ENCODE measurements at places on chromosomes 2 and 18. TPM values are rescaled to one million over a fixed set of nuclear protein-coding genes. Genes with fewer than 3 reads are reported as not detected.
A peak's percentile ranks its signal among the peaks of the same experiment; 100 is the strongest.

The SP140L gene
- total RNA-seq = 4.9 TPM

The OTX1 gene
- total RNA-seq = not detected

The CCDC148 gene
- 0.66 TPM for total RNA-seq

The DSG4 gene
- not detected for total RNA-seq

The GRB14 gene
- 2.8 TPM for total RNA-seq

The IL36B gene
- not detected for total RNA-seq

The LONRF2 gene
- total RNA-seq = 7.6 TPM

The SMARCAL1 gene
- total RNA-seq = 20.7 TPM

The INHBB gene
- 11.8 TPM for total RNA-seq

The WNT6 gene
- total RNA-seq = 3.9 TPM

GRCh38 chr18:32974421-32975162 is 201.8 kb upstream of the KLHL14 start:
- no peak for DNase-seq

DNA sequence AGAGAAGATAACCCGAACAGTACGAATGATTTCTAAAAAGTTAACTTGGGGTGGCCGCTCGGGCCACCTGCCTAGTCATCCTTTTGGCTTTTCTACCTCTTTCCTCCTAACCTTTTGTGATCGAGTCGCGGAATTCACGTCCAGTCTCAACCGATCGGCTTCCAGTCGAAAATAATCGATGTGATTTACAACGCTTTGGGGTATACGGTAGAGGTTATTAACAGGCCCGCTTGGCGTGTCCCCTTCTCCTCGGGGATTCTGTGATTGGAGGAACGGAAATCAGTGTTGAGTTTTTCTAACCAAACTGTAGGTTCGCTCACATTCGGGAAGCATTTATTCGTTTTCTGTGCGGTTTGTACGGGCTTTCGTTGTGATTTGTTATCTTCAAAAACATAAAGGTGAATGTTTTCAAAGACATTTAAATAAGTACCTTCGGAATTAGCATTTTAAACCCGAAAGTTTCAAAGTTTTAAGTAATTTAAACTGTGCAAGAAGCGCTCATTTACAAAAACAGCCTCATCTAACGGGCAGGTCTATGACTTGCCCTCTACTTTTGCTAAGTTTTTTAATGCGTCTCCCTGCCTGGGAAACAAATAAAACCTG is 588 bp upstream of the FOXI3 start:
- no peak for DNase-seq

DNA sequence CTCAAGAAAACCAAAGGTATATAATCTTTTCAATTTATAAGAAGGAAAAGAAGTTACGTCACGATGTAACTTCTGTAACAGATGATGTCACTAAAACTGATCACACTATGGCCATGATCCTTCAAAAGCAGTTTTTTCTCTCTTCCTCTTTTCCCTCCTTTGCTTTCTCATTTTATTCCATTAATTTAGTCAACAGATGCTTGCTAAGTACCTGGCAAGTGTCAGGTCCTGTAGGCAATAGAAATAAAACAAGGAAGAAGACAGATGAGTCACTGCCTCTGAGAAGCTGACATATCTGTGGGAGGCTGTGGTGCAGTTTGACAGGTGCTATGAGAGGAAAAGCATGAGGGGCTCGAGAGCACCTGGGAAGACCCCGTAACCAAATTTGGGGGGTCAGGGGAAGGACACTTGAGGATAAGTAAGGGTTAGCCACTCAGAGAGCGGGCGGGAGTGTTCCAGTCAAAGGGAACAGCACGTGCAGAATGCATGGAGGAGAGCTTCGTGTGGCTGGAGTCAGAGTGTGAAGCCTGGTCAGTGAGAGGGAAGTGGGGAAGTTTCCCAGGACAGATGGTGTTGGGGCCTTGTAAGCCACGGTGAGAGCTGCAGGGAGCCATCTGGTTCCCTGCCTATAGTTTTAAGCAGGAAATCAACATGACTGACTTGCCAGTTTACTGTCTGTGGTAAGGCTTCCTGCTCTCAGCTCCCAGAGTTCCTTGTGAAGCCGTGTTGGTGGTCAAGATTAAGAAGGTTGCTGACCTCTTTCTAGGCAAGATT is 198.8 kb upstream of the FOSL2 start:
- DNase-seq = no peak

- DNase-seq = no peak
These were observed 57.8 kb downstream of the KIF1A start for GRCh38 chr2:240762249-240762648.

GRCh38 chr2:218780851-218781690 is 876 bp upstream of the CYP27A1 start:
- no peak for DNase-seq

DNA sequence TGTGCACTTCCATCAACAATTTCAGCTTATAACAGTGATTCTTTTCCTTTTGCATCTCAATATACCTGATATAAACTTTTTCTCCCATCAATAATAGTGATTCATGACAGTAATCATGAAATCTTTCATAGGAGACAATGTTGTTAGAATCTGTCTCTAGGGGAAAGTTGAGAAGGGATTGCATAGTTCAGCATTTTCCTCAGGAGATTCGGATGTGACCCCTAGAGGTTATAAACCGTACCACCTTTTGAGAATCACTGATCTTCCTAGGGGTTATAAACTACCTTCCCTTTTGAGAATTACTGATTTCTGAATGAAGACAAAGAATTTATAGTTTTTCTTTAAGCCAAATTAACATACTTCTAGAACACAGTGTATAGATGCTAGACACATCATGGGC is 53.0 kb upstream of the GALNT3 start:
- DNase-seq = no peak

DNA sequence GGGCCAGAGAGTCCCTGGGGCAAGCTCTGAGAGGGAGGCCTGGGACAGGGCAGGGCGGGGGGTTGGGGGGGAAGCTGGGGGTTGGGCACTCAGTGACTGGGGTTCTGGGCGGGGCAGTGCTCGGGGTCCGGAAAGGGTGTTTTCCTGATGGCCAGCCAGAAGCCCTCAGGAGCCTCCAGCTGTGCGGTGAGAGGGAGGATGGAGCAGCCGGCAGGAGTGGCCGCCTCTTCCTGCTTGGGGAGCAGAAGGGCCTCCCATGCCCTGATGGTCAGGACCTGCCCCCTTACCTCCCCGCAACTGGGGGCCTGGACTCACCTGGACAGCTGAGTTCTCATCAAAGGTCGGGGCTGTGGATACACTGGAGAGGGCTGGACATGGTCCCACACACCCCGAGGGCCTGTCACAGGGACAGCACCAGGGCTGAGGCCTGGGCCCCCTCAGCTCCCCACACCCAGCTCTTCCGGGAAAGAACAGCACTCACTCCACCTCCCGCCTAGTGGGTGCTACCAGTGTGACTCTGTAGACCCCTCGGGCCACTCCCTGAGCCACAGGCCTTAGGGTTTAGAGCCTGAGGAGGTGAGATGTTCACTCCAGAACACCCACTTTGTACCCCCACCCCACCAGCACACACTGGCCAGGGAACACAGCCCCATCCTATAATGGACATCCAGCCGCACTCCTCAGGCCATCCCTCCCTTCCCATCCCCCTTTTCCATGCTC is 6.7 kb downstream of the SFTPB start:
- DNase-seq = no peak

GRCh38 chr2:75606761-75607399 is 39.7 kb upstream of the MRPL19 start:
- DNase-seq = no peak

GRCh38 chr2:236833501-236834073 is 252.1 kb upstream of the COPS8 start:
- no peak for DNase-seq

- DNase-seq = no peak
These were observed 13.6 kb downstream of the DUSP11 start for GRCh38 chr2:73766349-73766748.

GRCh38 chr2:19505-19904 is 26.8 kb downstream of the FAM110C start:
- no peak for DNase-seq

DNA sequence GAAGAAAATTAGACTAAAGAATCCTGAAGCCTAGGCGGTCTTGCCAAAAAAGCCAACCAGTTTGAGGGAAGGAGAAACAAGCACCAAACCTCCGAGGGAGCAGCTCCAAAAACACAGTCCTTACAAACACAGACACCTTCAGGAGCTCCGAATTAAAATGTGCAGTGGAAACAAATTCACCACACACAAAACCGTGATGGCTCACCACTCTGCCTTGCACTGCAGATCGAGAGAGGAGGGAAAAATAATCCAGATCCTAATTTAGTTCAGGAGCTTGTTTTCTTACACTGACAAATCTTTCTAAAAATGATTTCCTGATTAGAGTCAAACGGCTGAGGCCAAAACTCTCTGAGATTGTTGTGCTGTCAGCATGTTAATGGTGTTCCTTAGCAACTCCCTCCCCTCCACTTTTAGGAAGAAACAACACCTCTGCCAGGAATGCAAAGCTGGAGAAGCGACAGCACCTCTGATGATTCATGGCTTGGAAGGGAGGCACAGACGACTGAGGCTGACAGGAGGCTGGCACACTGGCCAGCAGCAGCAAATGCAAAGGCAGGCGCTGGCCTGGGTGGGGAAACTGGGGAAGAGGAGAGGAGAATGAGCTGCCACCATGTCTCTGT is 249.4 kb upstream of the KLHL29 start:
- DNase-seq = peak; percentile 35

DNA sequence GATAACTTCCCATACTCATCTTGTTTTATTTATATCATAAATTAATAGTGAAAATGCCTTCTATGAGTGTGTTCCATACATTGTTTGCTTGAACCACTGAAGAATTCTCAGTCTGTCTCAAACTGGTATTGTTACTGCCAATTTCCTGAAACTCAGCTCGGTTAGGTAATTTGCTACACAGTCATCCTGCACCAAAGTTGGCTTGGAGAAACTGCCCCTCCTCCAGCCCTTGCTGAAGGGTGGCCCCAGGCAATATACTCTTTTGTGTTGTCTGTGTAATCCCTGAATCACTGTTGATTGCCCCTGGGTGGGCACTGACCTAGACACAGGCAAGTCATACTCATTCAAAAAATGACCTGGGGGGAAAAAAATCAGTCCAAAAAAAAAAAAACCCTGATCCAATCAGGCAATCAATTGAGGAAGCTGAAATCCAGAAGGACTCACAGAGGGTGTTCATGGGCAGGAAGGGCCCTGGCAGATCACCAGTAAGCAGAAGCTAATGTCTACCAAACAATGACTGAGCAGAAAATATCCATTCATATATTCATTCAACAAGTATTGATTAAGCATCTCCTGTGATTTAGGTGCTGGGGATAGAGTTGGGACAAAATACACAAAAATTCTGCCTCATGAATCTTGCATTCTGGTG is 3.8 kb upstream of the SESTD1 start:
- no peak for DNase-seq

DNA sequence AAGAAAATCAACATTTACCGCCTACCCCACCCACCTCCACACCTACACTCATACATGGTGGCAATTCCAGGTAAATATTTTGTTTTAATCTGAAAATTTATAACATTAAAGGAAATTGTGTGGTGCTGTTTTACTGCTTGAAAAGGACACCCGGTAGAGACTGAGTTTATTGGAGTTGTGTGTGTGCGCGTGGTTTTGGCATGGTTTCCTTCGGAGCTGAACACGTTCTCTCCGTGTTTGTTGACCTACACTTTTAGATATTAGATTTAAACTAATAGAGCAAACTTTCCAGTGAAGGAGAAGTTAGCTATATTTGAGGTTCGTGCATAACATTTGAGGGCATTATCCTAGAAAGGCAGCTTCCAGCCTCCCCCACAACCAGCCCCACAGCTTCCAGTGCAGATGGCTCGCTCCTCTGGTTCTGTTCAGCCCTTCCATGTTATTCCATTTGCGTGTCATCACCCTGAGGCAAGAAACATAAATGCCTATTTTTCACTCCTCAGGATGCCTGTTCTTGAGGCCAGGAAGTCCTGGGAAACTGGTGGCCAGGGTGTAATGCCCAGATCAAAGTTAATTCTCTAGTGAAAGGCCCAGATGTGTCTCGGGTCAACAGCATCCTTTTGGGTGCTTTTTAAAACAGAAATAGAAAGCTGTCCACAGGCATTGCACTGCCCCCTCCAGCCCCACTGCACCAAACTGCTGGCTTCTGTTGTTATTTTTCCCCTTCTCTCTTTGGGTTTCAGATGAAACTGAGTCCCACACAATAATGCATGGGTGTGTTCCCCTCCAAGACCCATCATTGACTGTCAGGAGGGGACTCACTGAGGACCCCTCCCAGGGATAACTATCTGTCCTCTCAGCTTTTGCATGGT is 190.2 kb downstream of the SETBP1 start:
- DNase-seq = no peak

GRCh38 chr2:8524823-8525222 is 157.0 kb upstream of the ID2 start:
- DNase-seq = no peak

GRCh38 chr2:130808482-130809268 is 28.0 kb upstream of the ARHGEF4 start:
- DNase-seq = no peak

DNA sequence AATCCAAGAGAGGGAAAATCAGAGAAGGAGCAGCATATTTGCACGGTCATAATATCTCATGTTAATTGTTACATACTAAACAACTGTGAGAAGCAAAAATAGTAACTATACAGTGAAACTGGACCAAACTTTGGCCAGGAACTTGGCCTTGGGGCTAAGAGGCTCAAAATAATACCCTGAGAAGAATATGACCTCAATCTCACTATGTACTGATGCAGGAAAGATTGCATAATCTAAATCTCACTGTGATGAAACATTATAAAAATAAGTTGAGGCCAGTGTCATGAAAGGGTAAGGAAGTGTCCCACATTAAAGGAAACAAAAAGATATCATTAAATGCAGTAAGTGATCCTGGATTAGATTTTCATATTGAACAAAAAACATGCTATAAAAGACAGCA is 36.5 kb downstream of the ZRANB3 start:
- DNase-seq = peak; percentile 20

DNA sequence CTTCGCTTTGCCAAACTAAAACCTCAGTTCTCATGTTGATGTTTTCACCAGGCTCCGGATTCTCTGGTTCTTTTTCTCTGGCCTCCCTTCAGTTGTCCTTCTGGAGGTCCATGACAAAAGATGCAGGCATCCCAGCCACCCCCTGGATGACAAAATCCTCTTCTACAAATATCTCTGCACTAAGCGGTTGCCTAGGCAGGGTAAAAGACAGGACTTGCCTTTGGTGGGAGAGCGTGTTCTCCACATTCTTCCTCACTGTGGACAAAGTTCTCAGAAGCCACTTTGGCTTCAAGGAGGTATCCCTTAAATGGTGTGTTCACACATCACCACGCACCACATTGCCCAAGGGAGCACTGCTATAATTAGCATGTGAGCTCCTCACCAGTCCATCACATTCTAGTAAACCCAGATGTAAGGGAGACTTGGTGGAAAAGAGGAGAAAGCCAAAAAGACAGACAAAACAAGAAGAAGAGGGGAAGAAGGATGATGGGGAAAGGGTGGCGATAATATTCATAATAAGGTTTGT is 23.6 kb upstream of the MRPL33 start:
- DNase-seq = no peak

DNA sequence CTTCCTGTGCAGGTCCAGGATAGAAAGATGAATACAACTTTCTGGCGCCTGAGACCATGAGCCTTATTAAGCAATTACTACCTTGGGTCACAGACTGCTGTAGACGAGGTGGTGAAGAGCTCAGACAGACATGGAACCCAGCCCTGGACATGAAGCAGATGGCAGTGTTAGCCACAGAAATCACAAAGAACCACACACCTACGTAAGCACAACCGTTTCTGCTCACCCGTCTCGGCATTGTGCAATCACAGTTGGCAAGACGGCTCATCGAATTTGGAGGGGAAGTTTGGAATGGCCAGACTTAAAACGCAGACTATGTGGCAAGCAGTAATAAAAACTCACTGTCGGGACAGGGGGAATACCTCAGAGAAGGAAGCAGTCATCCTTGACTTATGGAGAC is 24.3 kb upstream of the ASPRV1 start:
- no peak for DNase-seq

- no peak for DNase-seq
These were observed 90.8 kb downstream of the CCBE1 start for GRCh38 chr18:59606193-59607077.

All from gastrocnemius medialis (tissue), 4 donors.